ENCODE measurements at places on chromosomes 12 and 14. TPM values are rescaled to one million over a fixed set of nuclear protein-coding genes. Genes with fewer than 3 reads are reported as not detected.

Gene SCAF11
- 64.9 TPM for total RNA-seq

Gene HOXC12
- not detected for total RNA-seq

Gene CLEC1B
- not detected for total RNA-seq

Gene ZDHHC22
- not detected for total RNA-seq

Gene MORN3
- total RNA-seq: not detected

Gene ACSS3
- 0.37 TPM for total RNA-seq

Gene NRL
- total RNA-seq: 0.88 TPM

Gene LRCOL1
- 3.2 TPM for total RNA-seq

Gene C12orf50
- total RNA-seq: not detected

Gene SLC24A4
- total RNA-seq: 0.14 TPM

Gene CIDEB
- 7.5 TPM for total RNA-seq

Gene CEBPE
- total RNA-seq: not detected

Gene ARG2
- 61.5 TPM for total RNA-seq

Gene RTN1
- not detected for total RNA-seq

Gene C12orf56
- 0.05 TPM for total RNA-seq

Gene KRT80
- 1.2 TPM for total RNA-seq

Gene HOXC11
- total RNA-seq: not detected

Gene RNASE2
- total RNA-seq: 0.14 TPM

Gene CPNE6
- total RNA-seq: not detected

Gene ALDH1L2
- 1.2 TPM for total RNA-seq

Gene NTF3
- 0.34 TPM for total RNA-seq

Gene ZNF385A
- 2.2 TPM for total RNA-seq

Gene LRFN5
- not detected for total RNA-seq

Gene E2F7
- 7.3 TPM for total RNA-seq

Gene CELA1
- not detected for total RNA-seq

Gene CSRP2
- 21.0 TPM for total RNA-seq

Gene RNASE7
- total RNA-seq: not detected

Gene AJUBA
- total RNA-seq: 80.8 TPM

Gene LYZ
- not detected for total RNA-seq

Gene CDC42BPB
- total RNA-seq: 118 TPM

Gene FITM1
- 0.51 TPM for total RNA-seq

Gene CLEC9A
- total RNA-seq: not detected

Gene FAM186B
- 0.34 TPM for total RNA-seq

Gene FIGNL2
- 1.2 TPM for total RNA-seq

Gene ARMH4
- total RNA-seq: 2.0 TPM

Gene KLRD1
- 0.19 TPM for total RNA-seq

Gene ARID4A
- total RNA-seq: 17.9 TPM

Gene TMPRSS12
- total RNA-seq: not detected

Data from dermis blood vessel endothelial cell (primary cell).